ENCODE measurements at places on chromosomes 11 and 22.

DNA sequence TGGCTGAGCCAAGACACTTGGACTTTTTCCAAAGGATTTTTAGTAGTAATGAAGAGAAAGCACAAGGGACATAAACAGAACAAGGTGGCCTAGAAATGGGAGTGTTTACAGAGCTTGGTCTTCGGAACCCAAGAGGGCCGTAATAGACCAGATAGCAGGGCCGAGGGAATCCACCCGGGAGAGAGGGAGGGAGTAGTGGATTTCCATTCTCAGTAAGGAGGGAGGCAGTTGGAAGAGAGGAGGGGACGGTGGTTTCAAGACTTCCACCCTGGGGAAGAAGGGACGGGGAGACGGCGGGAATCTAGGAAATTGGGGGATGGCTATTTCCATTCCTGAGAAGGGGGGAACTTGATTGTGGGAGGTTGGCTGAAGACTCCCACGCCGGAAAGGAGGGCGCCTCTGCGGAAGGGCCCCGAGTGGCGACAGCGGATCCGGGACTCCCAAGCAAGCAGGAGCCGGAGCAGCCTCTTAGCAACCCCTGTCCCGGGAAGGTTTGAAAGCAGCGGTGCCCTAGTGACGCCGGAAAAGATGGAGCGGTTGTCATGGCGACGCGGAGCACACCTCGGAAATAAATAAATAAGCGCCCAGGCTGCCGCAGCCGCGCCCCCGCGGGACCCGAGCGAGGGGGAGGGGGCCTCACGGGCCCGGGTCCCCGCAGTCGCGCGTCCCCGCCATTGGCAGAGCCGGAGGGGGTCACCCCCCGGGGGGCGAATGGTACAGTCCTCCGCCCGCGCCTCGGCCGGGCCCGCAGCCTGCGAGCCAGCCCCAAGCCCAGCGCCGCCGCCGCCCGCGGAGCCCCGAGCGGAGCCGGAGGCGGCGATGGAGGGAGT lies 31.6 kb downstream of the EIF3F start:
- peak; percentile 60 for DNase-seq

DNA sequence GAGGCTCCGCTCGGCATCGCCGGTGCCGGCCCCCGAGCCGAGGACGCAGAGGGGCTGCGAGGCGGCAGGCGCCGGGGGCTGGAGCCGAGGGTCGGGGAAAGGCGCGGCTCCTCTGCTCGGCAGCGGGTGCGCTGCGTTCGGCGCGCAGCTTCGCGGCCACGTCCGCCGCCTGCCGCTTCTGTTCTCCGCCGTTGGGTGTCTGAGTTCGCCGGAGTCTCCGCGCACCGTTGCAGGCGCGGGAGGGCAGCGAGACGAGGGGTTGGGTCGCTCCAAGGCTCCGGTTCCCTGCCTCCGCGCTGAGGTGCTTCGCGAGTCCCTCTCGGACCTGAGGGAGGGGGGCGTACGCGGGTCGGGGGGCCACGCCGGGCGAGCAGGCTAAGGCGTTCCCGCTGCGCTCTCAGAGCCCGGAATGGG lies 347 bp downstream of the MN1 start:
- DNase-seq: peak; percentile 56

DNA sequence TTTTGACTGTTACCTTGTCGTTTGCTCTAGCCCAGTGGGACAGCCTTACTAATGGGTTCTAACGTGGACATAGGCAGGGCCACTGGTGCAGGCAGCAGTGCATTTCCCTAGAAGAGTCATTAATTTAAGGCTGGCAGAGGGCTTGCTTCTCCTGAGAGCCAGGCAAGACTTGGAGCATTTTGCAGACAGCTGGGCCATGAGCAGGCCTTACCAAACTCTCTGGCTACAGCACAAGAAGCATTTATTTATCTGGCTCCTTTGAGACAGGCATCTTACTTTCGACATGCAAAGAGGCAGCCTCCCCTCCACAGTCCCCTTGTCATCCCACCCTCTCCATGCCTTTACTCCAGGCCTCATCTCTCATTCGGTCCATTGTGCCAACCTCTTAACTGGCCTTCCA lies 139.9 kb downstream of the CSNK2A3 start:
- no peak for DNase-seq

GRCh38 chr22:33650244-33650643 lies 270.0 kb downstream of the LARGE1 start:
- DNase-seq: no peak

DNA sequence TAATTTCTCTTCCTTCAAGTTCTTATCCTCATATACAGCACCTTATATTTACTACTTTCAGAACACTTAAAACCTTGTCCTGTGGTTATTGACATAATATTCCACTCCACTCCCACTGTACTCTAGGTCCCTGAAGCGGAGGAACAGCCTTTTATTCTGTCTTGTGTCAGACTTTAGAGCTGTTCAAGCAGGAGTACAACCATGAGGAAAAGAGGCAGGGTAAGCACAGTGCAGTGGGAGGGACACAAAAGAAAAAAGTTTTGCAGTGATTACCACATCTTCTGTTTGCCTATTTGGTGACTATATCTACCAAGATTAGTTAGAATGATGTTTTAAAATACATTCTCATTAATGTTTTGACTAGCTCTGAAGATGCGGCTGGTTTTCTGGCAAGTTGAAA lies 122.0 kb upstream of the CEP126 start:
- peak; percentile 7 for DNase-seq

GRCh38 chr11:65903068-65903481 lies 2.9 kb upstream of the FOSL1 start:
- DNase-seq: peak; percentile 92

GRCh38 chr11:14158393-14158792 lies 195.9 kb downstream of the SPON1 start:
- no peak for DNase-seq

Data from cardiac fibroblast (primary cell).